Cerebellum (tissue), 4 donors: ENCODE measurements at places on chromosomes 4 and X.

- no peak for DNase-seq
Observed at GRCh38 chr4:148922497-148922896, 480.3 kb upstream of the NR3C2 start.

- DNase-seq: no peak
Observed at GRCh38 chr4:95536650-95537049, 12.1 kb downstream of the UNC5C start.

GRCh38 chr4:48718818-48719465, 61.1 kb downstream of the FRYL start:
- no peak for DNase-seq

- no peak for DNase-seq
Observed at GRCh38 chrX:23062359-23062758, 62.6 kb downstream of the DDX53 start.

DNA sequence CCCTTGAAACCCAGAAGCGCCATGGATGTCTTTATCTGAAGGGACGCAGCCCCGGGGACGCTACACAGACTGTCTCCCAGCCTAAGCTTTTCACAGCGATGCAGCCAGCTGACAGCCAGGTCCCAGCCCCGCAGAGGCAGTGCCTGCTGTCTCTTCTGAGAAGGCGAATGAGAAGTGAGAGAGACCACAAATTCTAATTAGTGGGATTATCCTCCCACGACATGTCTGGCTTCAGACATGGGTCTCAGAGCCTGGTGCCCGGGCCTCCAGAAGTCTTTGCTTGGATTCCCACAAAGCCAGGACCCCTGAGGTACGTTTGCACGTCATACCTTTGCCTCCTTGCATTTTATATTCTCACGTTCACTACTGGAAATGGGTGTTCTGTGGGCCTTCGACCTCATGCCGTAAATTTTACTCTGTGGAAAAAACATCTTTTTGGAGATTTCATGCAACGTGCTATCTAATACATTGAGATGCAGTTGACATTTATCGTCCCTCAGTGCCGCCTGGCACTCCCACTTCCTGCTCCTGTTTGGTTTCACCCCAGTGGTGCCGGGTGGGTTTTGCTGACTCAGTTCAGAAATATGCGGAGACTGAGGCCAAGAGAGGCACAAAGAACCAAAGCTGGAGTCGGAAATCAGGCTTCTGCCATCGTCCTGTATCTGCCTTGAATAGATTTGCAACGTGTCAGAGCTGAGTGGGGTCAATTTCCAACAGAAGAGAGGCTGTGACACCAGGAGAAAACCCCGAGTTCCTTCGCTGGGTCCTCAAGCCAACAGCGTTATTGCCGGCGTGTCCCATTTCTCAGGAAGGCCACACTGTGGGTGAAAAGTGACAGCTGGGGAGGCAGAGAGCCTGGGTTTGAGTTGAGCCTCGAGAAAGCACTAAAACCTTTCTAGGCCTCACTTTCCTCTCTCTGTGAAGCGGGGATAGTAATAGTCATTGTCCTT, 114.4 kb downstream of the STK32B start:
- no peak for DNase-seq

GRCh38 chr4:115234405-115235093, 121.1 kb upstream of the NDST4 start:
- no peak for DNase-seq

DNA sequence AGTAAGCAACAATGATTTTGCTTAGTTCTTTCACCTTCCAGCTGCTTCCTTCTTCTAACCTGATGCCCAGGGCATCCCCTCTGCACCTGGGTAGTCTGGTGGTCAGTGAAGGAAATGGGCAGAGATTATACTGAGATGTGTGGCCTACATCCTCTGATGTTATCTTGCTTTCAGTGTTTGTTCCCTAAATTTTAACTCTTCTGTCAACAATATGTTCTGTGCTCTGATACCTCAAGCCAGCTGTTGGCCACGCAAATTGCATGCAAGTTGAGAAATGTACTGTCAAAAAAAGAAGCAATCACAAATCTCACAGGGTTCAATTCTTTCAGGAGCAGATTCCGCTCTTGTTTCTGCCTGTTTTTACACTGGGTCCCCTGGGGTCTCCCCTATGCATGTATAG, 73.8 kb downstream of the FBXW7 start:
- DNase-seq: no peak

GRCh38 chr4:151294833-151295496, 18.0 kb downstream of the PRSS48 start:
- no peak for DNase-seq

DNA sequence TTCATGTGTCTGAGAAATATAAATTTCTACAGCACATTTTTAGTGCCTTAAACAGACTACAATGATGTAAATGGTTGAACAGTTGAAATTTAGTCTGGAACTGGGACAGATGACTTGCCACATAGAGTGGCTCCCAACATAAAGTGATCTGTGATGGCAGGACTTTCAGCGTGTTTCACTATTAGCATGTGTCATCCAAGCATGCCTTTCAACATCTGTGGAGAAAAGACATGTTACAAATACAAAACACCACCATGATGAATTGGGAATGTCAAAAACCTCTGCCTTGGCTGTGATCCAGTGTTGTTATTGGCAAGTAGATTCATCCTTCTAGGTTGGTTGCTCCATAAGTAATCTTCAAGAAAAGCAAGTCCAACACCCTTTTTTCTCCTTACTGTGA, 348.7 kb downstream of the MAPK10 start:
- no peak for DNase-seq

- no peak for DNase-seq
Observed at GRCh38 chr4:123936621-123937043, 540.0 kb downstream of the SPRY1 start.

DNA sequence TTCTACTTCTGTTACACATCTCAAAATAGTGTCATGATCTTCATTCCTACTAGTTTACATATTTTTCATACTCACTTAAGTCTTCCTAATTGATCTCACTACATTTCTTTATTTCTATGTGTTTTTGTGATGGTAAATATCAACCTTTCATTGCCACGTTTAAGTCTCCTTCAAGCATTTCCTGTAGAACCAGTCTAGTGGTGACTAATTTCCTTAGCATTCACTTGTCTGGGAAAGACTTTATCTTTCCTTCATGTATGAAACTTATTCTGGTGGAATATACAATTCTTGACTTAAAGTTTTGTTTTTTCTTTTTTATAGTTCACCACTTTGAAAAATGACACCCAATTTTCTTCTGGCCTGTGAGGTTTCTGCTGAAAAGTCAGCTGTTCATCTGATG, 181.4 kb upstream of the NEIL3 start:
- no peak for DNase-seq

GRCh38 chr4:184097241-184097605, 120.5 kb downstream of the ENPP6 start:
- DNase-seq: peak; percentile 46

- no peak for DNase-seq
Observed at GRCh38 chrX:46759645-46759974, 692 bp upstream of the SLC9A7 start.

DNA sequence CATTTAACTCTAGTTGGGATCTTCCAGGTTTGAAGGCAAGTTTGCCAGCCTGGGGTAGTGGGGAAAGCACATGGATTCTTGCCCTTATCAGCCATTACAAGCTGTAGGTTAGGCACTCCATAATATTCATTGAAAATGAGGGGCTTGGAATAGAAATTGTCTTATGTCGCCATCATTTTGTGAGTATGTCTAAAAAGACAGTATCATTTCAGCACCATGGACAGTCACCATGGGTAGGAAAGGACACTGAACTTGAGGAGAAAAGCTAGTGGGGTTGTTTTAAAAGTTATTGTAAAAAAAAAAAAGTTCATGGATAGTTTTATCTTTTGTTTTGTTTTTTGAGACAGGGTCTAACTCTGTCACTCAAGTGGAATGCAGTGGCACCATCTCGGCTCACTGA, 356.1 kb downstream of the HNRNPD start:
- DNase-seq: no peak

DNA sequence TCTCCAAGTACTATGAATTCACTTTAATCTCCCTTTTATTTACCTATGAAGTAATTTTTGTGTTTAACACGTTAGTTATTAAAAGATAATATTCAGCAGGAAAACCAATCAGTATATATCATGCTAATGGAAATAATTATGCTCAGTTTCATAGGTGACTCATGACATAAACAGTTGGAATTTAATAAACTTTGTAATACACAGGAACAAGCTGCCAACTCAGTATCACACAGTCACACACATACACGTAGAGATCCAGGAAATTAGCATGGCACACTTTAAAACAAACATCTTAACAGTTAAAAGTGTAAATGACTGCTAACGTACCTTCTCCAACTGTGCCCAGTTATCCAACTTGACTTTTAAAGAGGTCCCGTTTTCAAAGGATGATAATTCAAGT, 2.3 kb downstream of the SPATA4 start:
- DNase-seq: no peak

- no peak for DNase-seq
Observed at GRCh38 chr4:30653291-30653690, 66.9 kb upstream of the PCDH7 start.

- no peak for DNase-seq
Observed at GRCh38 chr4:37674439-37674838, 11.7 kb downstream of the RELL1 start.

GRCh38 chr4:183611210-183611830, 47.7 kb downstream of the RWDD4 start:
- DNase-seq: no peak

GRCh38 chr4:91057871-91058270, 930.7 kb downstream of the CCSER1 start:
- DNase-seq: no peak

- DNase-seq: no peak
Observed at GRCh38 chrX:102808336-102808735, 87.8 kb downstream of the GPRASP3 start.

DNA sequence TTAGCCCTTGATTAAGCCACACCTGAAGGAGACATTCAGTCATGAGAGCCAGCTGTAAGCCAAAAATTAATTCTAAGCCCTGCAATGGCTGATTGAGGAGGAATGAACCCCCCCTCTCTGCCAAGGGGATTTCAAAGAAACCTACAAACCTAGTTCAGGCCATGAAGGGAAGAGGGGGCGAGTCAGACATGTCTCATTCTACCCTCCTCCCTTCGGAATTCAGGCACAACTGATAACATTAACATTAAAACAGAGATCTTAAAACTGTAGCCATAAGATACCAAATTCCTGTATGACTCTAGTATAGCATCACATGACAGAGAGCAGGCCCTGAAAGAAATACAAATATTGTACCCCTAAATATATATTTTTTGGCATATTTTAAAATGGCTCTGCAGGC, 40.4 kb upstream of the AFAP1 start:
- DNase-seq: no peak

DNA sequence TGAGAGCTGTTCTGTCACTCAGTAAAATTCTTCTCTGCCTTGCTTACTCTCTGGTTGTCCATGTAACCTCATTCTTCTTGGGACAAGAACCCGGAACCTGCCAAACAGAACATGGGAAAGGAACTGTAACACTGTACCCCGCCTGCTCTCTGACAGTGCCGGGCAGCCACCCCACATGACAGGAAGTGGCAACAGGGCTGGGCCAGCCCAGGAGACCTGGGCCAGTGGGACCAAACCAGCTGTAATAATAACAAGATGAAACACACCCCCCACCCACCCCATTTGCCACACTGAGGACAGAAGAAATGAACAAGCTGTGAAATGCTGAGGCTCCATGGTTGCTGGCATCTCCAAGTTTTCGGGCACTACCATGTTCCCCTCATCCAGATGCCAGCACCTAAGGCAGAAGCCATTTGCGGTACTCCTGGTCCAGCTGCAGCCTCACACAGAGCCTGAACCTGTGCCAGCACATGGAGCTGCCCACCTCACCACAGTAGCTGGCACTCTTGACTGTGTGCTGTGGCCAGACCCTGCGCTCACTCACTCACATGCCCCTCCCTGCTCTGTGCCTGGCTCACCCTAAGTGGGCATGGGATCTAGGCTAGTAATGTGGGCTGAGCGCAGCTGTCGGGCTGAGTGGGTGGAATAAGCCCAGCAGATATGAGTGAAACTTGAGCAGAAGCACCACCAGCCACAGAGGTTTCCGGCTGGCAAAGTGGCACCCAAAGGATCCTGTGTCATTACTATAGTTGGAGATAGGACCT, 126.2 kb upstream of the UGT8 start:
- no peak for DNase-seq

- no peak for DNase-seq
Observed at GRCh38 chr4:18733961-18734360, 712.4 kb upstream of the LCORL start.

DNA sequence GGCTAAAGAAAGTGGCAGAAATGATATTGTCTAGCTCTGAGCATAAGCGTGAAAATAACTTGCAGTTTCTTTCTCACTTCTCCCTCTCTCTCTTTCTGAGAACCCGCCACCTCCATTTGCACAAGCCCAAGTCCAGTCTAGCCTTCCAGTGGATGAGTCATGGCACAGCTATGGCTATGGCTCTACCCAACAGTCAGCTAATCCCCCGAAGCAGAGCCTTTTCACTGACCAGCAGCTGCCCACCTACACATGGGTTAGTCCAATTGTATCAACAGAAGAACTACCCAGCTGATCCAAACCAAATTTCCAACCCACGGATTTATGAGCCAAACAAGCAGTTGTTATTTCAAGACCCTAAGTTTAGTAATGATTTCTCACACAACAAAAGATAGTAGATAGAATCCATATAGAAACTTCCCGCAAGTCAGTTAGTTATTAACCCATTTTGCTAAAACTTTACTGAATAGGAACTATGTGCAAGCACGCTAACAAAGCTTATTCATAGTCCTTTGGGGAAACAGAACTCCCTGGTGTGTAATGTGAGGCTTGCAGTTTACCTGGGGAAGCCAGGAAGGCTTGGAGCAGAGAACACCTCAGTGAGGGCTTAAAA, 282.3 kb downstream of the INPP4B start:
- DNase-seq: no peak

GRCh38 chr4:154135576-154135975, 346.7 kb upstream of the SFRP2 start:
- no peak for DNase-seq

DNA sequence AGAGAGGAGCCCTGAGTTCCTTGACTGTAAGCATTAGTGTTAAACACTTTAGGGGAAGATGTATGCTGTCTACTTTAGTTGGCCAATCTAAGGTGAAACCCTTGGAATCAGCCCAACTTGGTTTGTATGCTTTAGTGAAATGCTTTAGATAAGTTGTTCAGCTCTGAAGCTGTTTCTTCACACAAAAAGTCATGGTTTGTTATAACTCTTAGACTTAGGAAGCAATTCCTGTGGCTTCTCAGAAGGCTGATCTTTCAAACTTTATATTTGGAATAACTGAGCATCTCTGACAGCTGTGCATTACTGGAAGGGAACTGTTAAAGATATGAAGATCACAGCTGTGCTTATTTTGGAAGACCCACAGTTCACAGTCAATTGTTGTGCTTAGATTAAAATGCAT, 714.1 kb downstream of the FAT4 start:
- DNase-seq: no peak

GRCh38 chr4:126182336-126182735, 867.6 kb downstream of the FAT4 start:
- DNase-seq: no peak

- DNase-seq: peak; percentile 35
Observed at GRCh38 chr4:102759831-102760644, 730 bp downstream of the MANBA start.

GRCh38 chrX:103356858-103357257, 552 bp downstream of the TCEAL9 start:
- DNase-seq: peak; percentile 22
